ENCODE measurements at places on chromosomes 6 and 20. TPM values are rescaled to one million over a fixed set of nuclear protein-coding genes. Genes with fewer than 3 reads are reported as not detected.

Gene FAM162B
- polyA plus RNA-seq = 5.8 TPM

Gene TMEM170B
- polyA plus RNA-seq = 2.7 TPM

Gene PDYN
- not detected for polyA plus RNA-seq

Gene CCDC167
- 63.5 TPM for polyA plus RNA-seq

Gene SLC12A5
- 2.5 TPM for polyA plus RNA-seq

DNA sequence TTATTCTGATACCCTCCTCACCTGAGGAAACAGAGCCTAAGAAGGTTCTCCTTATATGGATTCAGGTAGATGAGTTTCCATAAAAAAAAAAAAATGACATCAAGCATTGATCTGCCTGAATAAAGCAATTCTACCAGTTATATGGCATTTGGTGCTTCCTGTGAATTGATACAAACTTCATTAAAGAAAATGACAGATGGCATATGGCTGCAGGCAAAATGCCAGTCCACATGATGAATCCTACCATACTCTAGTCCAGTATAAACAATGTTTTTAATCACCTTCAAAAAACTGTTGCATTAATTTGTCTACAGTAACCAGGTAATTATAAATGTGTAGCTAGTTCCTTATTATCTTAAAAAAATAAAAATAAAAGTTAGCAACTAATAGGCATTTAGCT is 559.2 kb upstream of the FLRT3 start:
- DNase-seq = no peak

DNA sequence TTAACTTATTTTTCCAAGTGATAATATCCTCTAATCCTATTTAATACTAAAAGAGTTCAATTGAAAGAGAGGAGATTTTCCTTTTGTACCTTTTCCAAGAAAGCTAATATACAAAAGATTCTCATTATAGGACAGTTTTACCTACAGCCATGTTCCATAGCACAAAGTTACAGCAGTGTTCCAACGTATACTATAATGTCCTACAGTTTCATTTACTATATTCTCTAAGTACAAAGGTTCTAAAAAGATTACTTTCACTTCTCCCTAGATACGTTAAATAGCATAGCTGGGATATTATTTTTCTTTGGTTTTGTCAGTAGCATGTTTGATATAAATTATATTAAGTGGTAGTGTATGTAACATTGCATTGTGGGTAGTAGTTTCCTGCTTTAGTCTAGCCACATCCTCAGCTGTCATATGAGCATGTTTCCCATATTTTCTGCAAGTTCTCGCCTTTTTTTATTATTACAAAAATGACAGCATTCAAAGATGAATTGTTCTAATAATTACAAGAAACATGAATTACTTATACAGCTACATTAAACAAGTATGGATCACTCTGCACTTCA is 4.4 kb upstream of the RUNX2 start:
- no peak for DNase-seq

DNA sequence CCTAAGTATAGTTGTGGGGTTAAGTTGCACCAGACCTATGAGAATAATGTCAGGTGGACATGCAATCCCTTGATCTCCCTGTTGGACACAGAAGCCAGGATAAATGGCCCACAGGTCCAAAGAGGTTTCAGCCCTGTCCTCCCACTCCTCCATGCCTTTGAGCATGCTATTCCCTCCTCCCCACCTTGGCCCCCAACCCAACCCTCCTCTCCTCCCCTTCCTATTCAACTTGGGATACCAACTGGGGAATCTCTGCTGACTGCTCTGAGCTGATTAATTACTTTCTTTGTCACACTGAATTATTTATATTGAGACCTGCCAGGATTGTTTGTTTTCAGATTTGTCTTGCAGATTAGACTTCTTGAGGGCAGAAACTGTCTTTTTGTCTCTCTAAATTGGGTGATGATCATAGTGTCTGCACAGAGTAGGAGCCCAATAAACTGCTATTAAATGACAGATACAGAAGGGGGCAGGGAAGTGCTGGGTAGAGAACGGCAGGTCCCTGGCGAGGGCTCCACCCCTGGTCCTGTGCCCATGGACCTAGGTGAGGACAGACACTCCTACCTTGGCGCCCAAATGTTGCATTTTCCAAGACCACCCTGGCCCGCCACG is 120.9 kb downstream of the UNC5CL start:
- DNase-seq = no peak

DNA sequence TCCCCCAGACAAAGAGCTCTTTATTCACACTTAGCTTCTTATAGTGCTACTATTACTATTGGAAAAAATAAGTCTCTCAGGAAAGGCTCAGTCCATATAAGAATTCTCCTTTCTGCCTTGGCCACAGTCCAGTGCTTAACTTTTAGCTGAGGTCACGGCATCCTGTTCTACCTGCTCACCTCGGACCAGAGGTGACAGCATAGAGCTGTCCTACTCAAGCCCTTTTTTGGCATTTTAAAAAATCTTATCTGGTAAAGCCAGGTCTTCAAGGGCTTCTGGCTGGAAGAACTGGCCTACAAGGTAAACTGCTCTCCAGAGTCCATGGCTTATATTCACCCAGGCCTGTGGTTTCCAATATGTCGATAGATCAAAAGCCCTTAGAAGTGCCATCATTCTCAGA is 109.7 kb downstream of the RCAN2 start:
- no peak for DNase-seq

All from kidney (tissue), 22 donors.